ENCODE measurements at places on chromosomes 6 and 20.

DNA sequence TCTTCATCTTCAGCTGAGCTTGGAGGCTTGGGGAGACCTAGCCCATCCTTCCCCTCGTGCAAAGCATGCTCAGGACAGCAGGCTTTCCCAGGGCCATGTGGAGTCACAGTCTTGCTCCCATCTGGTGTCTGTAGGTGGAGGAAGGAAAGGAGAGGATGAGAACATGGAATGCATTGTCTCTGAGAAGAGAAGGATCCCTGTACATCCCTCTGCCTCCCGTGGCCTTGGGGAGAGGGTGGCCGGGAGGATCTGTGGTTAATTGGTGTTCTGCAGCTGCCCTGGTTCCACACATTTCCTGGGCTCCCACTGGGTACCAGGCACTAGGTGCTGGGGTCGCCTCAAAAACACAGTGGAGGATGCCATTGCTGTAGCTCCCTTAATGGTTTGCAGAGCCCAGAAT lies 134.5 kb downstream of the PHACTR3 start:
- no peak for DNase-seq

DNA sequence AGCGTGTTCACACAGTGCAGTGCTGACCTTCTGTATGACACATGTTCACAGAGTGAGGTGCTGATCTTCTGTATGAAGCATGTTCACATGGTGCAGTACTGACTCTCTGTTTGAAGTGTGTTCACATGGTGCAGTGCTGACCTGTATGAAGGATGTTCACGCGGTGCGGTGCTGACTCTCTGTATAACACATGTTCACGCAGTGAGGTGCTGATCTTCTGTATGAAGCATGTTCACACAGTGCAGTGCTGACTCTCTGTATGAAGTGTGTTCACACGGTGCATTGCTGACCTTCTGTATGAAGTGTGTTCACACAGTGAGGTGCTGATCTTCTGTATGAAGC lies 10.8 kb upstream of the SERPINB1 start:
- no peak for DNase-seq

DNA sequence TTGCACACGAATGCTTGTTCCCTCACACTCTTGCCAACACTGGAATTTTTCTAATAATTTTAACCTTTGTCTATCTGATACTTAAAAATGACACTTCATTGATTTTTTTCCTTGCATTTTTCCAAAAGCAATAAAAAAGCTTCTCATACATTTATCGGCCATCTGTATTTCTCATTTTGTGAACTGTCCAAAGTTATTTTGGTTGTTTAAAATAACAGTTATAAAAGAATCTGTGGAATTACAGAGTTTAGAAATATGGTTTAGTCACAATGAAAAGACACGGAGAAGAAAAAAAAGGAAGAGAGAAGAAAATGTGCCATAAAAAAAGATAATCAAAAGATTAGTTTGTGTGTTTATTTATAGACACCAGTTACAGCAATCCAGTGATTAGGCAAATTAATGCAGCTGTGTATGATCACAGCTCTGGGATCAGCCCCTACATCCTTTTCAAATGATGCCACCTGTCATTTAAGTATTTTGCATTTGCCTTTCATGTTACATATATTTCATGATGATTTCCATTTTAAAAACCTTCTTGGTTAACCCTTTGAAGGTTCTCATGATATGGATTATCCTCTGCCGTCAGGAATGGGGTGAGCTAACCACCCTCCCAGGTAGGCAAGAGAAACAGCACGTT lies 171.7 kb downstream of the BACH2 start:
- DNase-seq = no peak

- DNase-seq = no peak
Measured at GRCh38 chr20:39105551-39105950, 143.4 kb downstream of the DHX35 start.

- DNase-seq = no peak
Measured at GRCh38 chr6:161029195-161029809, 37.7 kb downstream of the MAP3K4 start.
